ENCODE measurements at places on chromosomes 12 and 14. TPM values are rescaled to one million over a fixed set of nuclear protein-coding genes. Genes with fewer than 3 reads are reported as not detected.

PARP2 gene
- 5.9 TPM for total RNA-seq

ANO2 gene
- not detected for total RNA-seq

SELPLG gene
- total RNA-seq, result 2.5 TPM

ST8SIA1 gene
- total RNA-seq, result 0.20 TPM

HOMEZ gene
- total RNA-seq, result 0.76 TPM

DNAJC22 gene
- 3.1 TPM for total RNA-seq

ARHGEF25 gene
- total RNA-seq, result 17.0 TPM

MEG3 gene
- total RNA-seq, result not detected

KRT77 gene
- not detected for total RNA-seq

ANKRD52 gene
- 6.0 TPM for total RNA-seq

SLC10A1 gene
- total RNA-seq, result not detected

FAIM2 gene
- total RNA-seq, result not detected

FITM1 gene
- 0.79 TPM for total RNA-seq

FOXA1 gene
- 0.64 TPM for total RNA-seq

SOCS2 gene
- 46.9 TPM for total RNA-seq

STXBP6 gene
- total RNA-seq, result not detected

SPIC gene
- total RNA-seq, result not detected
